ENCODE measurements at places on chromosomes 1 and 21.
A peak's percentile ranks its signal among the peaks of the same experiment; 100 is the strongest.

DNA sequence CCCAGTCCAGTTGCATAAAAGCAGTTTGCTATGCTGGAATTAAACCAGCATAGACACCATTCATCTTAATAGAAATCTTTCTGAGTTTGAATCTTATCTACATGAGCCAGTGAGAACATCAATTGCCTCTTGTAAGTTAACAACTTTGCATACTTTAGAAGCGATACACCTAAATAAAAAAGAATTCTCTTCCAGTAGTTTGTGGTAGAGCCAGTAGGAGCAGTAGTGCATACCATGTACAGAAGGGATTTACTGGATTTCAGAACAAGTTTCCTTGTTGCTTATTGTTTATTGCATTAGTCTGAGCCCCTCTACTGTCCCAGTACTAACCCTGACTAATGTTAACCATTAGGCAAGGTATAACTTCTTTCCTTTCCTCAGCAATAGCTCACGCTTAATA, 313.1 kb downstream of the TGFB2 start:
- no peak for DNase-seq

DNA sequence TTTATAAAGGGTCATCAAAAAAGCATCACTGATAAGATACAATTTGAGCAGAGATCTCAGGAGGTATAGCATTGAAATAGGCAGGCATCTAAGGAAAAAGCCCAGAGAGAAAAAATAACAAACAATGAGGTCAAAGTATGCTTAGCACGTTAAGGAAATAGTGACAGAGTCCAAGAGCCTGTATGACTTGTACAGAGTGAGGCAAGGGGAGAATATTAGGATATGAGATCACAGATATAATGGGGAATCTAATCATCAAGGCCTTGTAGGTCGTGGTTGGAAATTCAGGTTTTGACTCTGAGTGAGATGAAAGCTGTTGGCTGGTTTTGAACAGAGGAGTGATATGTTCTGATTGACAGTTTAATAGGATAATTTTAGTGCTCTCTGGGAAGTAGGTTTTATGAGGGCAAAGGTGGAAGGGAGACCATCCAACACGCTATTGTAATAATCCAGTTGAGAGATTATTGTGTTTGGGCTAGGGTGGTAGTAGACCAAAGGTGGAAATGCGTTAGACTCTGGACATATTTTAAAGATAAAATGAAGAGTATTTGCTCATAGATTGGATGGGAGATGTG, 644.6 kb upstream of the TMPRSS15 start:
- no peak for DNase-seq

- DNase-seq = no peak
These were observed 432.8 kb upstream of the CHRM3 start for GRCh38 chr1:238953448-238954010.

- DNase-seq = peak; percentile 44
These were observed 3.9 kb downstream of the DMRTA2 start for GRCh38 chr1:50419192-50419906.

DNA sequence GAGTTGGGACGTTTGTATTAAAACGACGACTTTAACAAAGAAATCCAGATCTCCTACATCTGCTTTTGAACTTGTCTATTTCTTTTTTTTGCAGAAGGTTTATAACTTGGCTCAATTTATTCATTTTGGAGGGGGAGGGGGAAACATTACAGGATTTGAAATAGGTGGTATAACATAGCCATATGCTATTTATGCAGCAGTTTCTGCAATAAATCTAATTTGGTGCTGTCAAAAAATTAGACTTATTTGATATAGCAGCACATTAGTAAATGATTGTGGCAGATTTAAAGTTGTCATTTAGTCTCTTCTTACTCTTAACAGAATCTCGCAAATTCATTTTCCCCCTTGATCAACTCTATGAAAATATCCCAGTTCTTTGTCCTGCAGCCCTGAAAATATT, 138.2 kb downstream of the SDCCAG8 start:
- no peak for DNase-seq

DNA sequence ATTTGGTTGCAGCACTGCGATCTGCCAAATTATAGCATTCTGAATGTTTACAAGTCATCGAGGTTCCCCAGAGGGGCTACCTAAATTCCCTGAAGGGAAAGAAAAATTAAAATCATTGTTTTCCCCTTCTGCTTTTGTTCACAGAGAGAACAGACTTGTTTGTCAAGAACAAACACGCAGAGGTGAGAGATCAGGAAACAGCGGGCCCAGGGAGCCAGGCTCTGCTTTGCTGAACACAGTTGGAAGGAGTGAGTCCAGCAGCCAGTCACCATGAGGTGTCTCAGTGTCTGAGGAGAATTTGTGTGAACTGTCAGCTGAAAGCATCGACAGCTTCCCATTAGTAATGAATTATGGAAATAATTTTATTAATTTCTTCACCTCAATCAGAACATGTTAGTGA, 52.5 kb downstream of the RWDD3 start:
- no peak for DNase-seq

- no peak for DNase-seq
These were observed 7.1 kb upstream of the ATP13A2 start for GRCh38 chr1:17018849-17019248.

DNA sequence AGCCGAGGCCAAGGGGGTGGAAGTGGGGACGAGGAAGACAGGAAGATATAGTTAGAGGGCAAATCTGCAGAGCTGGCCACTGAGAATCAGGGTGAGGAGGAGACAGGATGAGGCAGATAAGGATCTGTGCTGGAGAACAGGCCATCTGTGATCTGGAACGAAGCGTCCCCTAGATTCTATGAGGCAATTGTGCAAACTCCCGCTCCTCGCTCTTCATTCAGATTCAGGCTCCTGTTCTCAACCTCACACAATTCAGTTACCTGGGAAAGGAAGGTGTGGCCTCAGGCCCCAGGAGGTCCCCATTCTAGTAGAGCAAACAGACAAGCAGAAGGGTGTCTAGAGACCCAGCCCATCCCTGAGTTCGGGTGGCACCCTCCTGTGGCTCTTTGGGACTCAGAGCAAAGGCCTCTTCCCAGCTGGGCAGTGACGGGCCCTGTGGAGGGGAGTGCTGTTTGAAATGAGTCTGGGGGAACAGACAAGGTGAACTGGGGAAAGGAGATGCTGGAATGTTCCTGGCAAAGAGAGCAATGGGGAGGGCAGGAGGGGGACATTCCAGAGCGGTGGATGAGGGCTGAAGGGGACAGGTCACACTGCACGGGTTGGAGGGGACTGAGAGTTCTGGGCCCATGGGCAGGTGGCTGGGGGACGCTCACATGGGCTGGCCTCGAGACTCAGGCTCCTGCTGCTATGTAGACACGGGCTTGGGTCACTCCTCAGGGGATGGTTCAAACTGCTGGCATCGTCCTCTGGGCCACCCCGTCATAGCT, 39.9 kb upstream of the AJAP1 start:
- no peak for DNase-seq

DNA sequence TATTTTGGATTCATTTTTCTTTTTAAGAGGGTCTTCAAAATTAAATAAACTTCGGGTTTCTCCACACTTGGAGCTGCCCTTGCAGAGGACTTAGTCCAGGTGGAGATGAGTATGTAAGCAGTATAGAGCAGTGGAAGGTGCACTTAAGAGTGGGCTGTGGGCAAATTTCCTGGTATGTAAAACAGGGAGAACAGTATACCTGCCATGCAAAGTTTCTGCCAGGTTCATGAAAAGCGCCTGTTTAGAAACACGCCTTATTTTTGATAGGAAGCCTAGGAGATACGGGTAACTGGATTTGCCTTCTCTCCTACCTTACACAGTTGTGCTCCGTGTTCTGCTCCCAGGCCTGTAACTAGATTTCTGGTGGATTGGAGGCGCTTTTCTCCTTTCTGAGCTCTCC, 1.2 kb downstream of the KDM4A start:
- DNase-seq = no peak

GRCh38 chr1:66943361-66943969, 18.7 kb downstream of the MIER1 start:
- no peak for DNase-seq

GRCh38 chr1:19081218-19081893, 124.9 kb upstream of the IFFO2 start:
- no peak for DNase-seq

- DNase-seq = no peak
These were observed 24.2 kb upstream of the OSBPL9 start for GRCh38 chr1:51592711-51593110.

GRCh38 chr21:42421018-42421793, 17.5 kb downstream of the UBASH3A start:
- no peak for DNase-seq

DNA sequence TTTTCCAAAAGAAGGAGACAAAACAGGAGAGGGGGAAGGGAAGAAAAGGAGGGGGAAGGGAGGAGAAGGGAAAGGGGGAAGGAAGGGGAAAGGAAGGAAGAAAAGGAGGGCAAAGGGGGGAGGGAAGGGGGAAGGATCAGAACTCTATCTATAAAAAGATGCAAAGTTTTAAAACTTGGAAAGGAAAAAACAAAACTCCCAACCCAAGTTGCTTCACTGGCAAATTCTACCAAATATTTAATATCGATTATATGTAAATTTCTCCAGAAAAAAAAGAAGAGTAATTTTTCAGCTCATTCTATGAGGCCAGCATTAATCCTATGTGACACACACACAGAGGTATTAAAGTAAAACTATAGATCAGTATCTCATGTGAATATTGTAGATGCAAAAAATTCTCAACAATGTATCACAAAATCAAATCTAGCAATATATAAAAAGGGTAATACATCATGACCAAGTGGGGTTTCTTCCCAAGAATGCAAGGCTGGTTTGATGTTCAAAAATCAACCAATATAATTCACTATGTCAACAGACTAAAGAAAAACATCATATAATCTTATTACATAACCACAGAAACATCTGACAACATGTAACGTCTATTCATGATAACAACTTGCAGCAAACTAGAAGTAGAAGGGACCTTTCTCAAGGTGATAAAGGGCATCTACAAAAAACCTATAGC, 57.9 kb downstream of the MAN1A2 start:
- no peak for DNase-seq

GRCh38 chr1:30586671-30587070, 136.7 kb downstream of the MATN1 start:
- DNase-seq = no peak

GRCh38 chr1:1063945-1064831, 9.9 kb downstream of the RNF223 start:
- DNase-seq = peak; percentile 86

DNA sequence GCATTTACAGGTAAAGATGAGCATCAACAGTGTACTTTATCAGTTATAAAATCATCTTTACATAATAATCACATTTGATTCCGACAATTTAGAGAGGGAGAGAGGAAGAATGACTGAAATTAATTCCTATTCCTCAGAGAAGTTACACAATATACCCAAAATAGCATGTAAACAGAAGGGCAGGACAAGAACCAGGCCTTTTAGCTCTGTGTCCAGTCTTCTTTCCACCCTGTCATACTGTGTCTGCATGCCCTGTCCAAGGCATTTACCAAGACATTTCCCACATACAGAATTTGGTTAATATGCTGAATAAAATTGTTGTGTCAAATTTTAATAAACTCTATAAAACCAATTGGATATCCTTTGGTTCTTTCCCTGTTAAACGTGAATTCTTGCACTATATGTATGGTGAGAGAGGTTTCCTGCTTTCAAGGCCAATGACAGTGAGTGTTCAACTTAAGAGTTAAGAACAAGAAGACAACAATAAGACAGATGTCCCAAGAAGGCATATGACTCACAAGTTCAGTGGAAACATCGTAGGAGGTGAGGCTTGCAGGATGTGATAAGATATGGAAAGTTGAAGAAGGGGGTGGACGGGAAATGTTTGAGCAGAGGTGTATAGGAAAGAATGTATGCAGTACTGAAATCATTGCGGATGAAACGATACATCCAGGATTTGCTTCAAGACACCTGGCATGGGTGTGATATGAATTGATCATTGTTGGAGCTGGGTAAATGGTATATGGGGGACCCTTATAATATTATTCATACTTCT, 20.8 kb downstream of the LRRC8B start:
- DNase-seq = no peak

- DNase-seq = no peak
These were observed 28.5 kb upstream of the KCNQ4 start for GRCh38 chr1:40755067-40755466.

DNA sequence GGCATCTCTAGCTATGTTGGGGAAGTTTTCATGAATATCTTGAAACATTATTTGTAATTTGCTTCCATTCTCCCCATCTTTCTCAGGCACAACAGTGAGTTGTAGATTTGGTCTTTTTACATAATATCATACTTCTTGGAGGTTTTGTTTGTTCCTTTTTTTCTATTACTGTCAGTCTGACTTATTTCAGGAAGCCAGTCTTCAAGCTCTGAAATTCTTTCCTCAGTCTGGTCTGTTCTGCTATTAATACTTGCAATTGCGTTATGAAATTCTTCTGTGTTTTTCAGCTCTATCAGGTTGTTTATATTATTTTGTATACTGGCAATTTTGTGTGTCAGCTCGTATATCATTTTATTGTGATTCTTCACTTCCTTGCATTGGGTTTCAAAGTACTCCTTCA, 424.6 kb upstream of the PTBP2 start:
- DNase-seq = no peak

GRCh38 chr1:237736372-237737029, 154.2 kb downstream of the ZP4 start:
- peak; percentile 35 for DNase-seq

- no peak for DNase-seq
These were observed 208.8 kb downstream of the HMCN1 start for GRCh38 chr1:185942961-185943360.

- no peak for DNase-seq
These were observed 14.3 kb upstream of the DDX59 start for GRCh38 chr1:200684015-200684414.

DNA sequence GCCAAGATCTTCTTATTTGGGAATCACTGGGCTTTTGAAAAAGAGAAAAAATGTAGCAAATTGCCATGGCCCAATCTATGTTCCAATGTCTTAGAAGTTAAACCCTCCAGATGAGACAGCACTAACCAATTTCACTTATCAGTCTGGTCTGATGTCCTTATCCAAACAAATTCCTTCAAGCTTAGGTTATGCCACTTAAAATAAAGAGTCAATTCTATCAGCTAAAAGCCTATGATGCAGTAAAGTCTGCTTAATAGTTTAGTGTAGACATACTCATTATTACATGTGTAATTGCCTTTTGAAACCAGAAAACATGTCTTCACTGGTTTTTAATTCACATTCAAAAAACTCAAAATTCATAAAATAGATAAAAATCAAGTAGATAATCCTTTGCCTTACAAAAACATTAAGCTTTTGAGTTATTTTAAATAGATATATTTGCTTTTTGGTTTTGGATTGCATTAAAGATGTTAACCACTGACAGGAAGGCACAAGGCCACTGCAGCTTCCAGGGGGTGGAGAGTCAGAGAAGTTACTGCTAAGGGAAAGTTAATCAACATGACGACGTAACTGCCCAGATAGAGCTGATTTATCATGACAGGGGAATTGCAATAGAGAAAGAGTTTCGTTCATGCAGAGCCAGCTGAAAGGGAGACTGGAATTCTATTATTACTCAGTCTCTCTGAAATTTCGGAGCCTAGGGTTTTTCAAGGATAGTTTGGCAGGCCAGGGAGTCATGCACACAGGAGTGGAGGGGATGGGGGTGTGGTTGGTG, 106.1 kb downstream of the MAP3K21 start:
- DNase-seq = no peak
